ENCODE measurements at places on chromosomes 11 and 22. TPM values are rescaled to one million over a fixed set of nuclear protein-coding genes. Genes with fewer than 3 reads are reported as not detected.

Gene OR8G1
- not detected for total RNA-seq

Gene PPP2R1B
- 46.9 TPM for total RNA-seq

Gene TECTA
- 0.24 TPM for total RNA-seq

Gene C1QTNF4
- 0.28 TPM for total RNA-seq
